Mammary epithelial cell (primary cell): ENCODE measurements at places on chromosomes 11 and 22. TPM values are rescaled to one million over a fixed set of nuclear protein-coding genes. Genes with fewer than 3 reads are reported as not detected.

INSC gene
- 1.6 and 2.0 TPM in 2 replicates for total RNA-seq

SYT7 gene
- 17.7 and 65.5 TPM in 2 replicates for total RNA-seq

ASCL2 gene
- not detected for total RNA-seq

SLC25A18 gene
- not detected in 2 replicates for total RNA-seq

CHKA gene
- total RNA-seq = 13.2 TPM

SLC22A12 gene
- not detected in 2 replicates for total RNA-seq

CASP1 gene
- 44.3 TPM for total RNA-seq

VPREB1 gene
- total RNA-seq = not detected in 2 replicates

YPEL4 gene
- total RNA-seq = 0.24 and 0.35 TPM in 2 replicates

ANO9 gene
- 16.1 and 31.2 TPM in 2 replicates for total RNA-seq

CASP4 gene
- 76.6 and 107 TPM in 2 replicates for total RNA-seq

TMEM218 gene
- total RNA-seq = 15.0 TPM

TRIM48 gene
- not detected for total RNA-seq
